Activated T-helper 17 cell treated with anti-CD3 and anti-CD28 coated beads, Interleukin-2, amount 50 U/mL, for 72 hours (primary cell): ENCODE measurements at places on chromosomes 13 and 19. TPM values are rescaled to one million over a fixed set of nuclear protein-coding genes. Genes with fewer than 3 reads are reported as not detected.

DNA sequence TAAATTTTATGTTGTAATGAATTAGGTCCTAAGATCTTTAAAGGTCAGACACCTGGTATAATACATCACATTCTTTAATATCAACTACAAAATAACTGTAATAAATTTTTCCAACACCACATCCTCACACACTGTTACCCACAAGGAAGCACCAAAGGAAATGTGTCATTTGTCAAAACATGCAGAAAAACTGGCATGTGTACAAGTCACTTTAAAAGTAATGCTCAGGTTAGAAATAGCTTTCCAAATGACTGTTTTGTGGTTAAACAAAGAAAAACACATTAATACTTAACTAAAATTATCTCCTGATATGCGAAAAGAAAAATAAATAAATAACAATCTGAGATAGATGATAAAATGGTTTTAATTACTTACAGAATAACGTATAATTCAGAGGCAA is 74.7 kb downstream of the MZT1 start:
- no peak for ATAC-seq

- peak; percentile 10 for ATAC-seq
Observed at GRCh38 chr13:48506092-48506701, 26.7 kb downstream of the RCBTB2 start.

DNA sequence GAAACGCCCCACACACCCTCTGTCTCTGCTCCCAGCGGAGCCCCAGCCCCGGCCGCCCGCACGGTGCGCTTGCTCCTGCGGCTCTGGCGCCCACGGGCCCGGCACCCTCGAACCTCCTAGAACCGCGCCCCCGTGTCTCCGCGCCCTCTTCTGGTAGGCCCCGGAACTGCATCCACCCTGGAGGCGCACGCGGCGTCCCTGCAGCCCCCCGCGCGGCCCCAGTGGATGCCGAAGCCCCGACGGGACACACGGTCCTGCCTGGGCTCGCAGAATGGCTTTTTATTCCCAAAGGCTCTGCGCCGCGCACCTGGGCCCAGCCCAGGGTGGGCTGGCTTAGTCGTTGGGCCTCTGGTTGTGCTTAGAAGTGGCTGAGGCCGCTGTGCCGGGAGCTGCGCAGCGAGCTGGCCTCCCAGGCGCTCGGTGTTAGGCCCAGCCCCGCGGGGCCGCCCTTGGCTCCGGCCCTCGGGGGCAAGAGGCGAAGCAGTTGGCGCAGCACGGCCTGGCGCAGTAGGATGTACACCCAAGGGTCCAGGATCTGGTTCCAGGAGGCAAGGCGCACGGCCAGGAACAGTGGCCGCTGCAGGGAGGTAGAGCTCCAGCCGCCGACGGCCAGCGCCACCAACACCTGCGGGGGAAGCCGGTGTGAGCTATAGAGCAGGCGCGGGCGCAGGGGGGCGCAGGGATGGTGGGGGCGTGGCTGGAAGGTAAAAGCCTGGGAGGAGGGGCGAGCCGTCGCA is 2.8 kb downstream of the PTGER1 start:
- peak; percentile 62 for ATAC-seq

DNA sequence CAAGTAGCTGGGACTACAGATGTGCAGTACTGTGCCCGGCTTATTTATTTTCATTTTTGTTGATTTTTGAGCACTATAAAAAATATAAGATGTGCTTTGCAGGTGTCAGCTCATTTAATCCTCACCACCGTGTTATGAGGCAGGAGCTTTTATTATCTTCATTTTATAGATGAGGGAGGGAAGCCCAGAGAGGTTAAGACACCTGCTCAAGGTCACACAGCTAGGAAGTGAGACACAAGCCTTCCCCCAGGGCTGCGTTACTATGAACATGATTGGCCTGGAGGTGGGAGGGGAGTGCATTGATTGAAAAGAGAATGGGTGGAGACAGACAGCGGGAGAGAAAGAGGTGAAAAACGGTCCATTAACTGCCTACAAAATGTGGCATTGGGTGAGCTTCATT is 7.2 kb downstream of the ANKRD24 start:
- no peak for ATAC-seq

GRCh38 chr13:24851546-24851945 is 87.6 kb downstream of the RNF17 start:
- ATAC-seq: no peak

DNA sequence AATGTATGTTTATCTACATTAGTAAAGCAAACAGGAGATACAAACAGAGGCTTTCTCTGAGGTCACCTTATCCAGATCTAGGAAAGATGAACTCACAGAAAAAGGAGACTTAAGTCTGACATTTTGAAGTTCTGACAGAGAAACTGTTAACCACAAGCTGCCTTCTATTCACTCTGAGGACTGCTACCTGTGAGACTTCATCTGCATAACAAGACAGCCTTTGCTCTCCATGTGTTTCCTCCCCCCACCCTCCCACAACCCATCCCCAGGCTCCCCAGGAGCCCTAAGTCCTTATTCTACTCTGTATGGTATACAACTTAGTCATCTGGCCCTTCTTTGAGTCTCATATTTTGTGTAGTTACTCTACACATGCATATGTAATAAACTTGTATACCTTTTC is 699.0 kb downstream of the FGF9 start:
- no peak for ATAC-seq

DNA sequence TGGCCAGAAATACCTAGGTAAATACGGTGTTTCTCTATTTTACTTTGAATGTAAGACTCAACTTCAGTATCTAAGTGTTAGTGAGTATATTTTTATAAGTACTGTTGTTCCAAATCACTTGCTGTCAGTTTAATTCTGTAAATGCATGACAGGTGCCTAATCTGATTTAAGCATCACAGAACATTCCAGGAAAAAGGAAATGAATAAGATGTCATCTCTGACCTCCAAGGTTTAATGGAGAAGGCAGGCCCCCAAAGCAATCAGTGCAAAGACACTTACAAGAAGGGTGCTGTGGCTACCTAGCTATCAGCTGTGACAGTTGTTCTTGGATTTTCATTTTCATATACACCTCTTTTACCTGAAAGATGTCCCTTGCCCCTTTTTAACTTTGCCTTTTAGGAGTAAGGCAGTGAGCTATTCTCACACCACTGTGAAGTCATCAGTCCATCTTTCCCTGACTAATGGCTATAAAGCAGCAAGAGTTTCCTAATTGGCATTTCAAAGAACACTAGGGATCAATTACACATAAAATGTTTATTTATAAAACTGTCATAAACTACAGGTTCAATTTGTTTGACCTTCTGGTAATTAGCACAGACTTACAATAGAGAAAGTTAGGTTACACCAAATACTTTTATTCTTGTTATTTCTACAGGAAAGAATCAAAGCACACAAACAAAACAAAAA is 427.6 kb downstream of the SPRY2 start:
- ATAC-seq: no peak

DNA sequence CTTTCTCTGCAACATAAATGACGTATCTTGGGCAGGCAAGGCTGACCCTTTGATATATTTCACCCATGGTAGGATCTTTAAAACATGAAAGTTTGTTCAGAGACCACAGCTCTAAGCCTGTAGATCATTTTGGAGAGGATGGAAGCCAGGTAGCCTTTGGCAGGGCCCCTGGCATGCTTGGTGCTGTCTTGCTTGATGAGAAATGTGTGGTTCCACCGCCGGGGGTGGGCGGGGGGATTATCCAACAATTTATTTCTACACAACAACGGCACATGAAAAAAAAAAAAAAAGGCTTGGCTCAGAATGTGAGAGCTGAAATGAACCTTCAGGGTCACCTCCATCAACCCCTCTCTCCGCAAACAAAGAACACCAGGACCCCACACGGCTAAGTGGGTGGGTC is 112.9 kb upstream of the MBNL2 start:
- ATAC-seq: no peak

DNA sequence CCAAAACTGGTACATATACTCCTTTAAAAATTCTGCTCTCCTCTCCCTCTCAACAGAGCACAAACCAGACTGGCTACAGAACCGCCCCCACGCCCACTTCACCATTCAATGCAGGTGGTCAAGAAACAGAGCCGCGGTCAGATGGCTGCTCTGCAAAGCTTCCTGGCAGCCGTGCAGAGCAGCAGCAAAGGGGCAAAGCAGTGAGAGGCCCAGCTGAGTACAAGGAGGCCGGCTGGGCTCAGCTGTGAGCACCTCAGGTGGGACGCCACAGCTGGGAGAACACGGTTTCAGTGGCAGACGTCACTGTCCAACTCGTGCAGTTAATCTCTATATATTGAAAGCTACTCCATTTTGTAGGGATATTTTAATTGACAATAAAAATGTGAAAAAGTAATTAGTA is 8.3 kb downstream of the GRTP1 start:
- ATAC-seq: no peak

- no peak for ATAC-seq
Observed at GRCh38 chr13:110394371-110394841, 87.3 kb downstream of the COL4A2 start.

DNA sequence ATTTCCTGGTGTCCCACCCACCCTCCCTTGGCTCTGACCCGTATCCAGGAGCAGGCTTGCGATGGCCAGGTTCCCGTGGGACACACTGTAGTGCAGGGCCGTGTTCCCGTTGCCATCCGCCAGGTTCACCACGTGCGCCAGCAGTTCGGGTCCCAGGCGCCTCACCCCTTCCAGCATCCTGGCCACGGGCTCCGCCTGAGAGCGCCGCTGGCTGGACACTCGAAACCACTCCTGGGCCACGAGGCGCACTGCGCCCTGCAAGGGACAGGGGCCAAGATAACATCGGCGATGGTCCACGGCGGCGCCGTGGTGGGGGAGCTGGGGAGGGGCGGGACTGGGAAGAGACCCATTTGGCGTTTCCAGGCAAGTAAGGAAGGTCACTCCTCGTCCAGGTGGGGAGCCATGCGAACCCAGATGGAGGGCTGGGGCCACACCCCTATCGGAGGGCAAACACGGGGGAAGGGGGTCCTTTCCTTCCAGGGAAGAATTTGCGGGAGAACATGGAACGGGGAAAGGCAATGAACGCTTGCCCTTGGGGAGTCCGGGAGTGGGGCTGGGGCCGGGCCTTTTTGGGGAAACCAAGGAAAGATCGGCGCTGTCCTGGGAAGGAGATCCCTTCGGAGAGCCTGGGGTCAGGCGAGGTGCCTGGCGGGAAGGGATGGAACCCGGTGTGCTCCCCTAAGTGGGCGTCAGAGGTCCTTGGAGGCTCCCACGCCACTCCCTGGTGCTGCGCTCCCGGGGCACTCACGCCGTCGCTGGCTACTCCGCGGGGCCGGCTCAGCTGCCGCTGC is 9.9 kb downstream of the KANK3 start:
- no peak for ATAC-seq

- ATAC-seq: no peak
Observed at GRCh38 chr13:22427066-22427465, 753.7 kb upstream of the SGCG start.

DNA sequence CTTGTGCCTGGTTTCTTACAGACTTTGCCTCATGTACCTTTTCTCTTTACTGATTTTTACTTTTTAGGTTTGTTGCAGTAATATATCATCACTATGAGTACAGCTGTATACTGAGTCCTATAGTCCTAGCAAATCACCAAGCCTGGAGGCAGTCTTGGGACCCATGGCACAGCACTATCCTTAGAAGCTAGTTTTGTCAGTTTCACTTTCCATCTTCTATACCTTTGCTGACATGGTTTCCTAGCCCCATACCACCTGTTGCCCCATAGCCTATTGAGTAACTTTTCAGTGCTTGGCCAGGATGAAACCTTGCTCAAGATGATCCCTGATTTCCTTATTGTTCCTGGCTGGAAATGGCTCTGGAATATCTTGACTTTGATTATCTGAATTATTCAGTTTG is 826.4 kb downstream of the GPC5 start:
- ATAC-seq: no peak

- ATAC-seq: no peak
Observed at GRCh38 chr13:94390881-94391280, 88.6 kb downstream of the DCT start.

DNA sequence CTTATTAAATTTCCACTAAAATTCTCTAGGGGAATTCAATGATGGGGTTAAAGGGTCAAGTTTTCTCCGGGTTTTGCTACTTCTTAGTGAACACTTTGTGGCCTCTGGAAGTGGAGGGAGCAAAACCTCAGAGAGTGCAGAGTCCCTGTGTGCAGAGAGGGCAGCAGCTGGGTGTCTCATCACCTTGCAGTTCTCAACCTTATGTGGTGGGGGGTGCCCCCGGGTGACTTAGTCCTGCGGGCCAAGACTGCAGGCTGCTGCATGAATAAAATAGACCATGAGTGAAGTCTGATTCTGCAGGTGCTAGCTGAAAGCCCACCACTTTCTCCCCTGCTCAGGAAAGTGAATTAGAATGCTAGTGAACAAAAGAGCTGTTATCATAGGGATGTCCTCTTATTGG is 191.6 kb downstream of the DLEU7 start:
- no peak for ATAC-seq

GRCh38 chr19:3683405-3684053 is 16.7 kb downstream of the PIP5K1C start:
- ATAC-seq: no peak

DNA sequence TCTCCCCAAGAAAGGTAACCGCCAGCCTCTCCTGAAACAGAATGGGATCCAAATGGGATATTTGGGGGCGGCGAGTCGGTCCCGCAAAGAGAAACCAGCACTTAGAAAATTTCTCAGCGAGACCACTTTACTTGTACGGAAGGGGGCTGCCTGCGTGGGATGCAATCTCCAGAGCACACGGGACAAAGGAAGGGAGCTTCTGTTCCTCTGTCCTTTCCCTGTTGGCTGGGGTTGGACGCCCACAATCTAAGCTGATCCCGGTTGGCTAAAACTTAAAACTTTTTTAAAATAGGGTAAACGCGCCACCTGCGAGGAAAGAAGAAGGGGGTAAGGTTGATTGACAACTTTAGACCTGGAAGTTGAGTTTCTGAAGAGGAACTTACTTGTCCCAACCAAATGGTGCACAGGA is 826 bp upstream of the BSG start:
- no peak for ATAC-seq

DNA sequence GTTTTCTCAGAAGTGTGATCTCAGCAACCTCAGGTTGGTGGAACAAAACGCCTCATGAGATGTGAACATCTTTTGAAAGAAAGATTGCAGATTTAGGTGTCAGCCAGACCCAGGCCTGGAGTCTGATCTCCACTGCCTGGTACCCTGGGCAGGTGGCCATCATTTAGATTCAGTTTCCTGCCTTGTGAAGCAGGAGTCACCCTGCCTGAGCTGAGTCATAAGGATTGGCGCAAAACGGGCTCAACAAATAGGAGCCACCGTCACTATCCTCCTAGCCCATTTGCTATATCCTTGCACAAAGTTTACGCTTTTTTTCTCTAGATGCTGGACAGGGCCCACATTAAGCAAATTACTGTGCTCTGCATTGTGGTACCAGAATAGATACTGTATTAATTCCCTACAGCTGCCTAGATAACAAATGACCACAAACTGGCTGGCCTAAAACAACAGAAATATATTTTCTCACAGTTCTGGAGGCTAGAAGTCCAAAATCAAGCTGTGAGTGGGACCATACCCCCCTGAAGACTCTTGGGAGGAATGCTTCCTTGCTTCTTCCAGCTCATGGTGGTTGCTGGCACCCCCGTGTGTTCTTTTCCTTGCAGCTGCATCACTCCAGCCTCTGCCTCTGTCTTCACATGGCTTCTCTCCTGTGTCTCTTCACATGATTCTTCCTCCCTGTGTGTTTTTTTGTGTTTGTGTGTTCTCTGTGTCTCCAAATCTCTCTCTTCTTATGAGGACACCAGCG is 38.2 kb downstream of the TNFSF11 start:
- no peak for ATAC-seq

The TMEM238 gene
- 11.5 TPM for total RNA-seq

The KRTDAP gene
- not detected for total RNA-seq

The BIVM gene
- 19.5 TPM for total RNA-seq

The TUBA3C gene
- total RNA-seq: not detected

The CCNA1 gene
- 0.34 TPM for total RNA-seq

The CRX gene
- total RNA-seq: not detected
